H1 (cell line): ENCODE measurements at places on chromosomes 16 and 17. TPM values are rescaled to one million over a fixed set of nuclear protein-coding genes. Genes with fewer than 3 reads are reported as not detected.

The TMEM220 gene
- 3.8 and 4.2 TPM in 2 replicates for total RNA-seq

The TSNAXIP1 gene
- 0.37 and 1.3 TPM in 2 replicates for total RNA-seq

DNA sequence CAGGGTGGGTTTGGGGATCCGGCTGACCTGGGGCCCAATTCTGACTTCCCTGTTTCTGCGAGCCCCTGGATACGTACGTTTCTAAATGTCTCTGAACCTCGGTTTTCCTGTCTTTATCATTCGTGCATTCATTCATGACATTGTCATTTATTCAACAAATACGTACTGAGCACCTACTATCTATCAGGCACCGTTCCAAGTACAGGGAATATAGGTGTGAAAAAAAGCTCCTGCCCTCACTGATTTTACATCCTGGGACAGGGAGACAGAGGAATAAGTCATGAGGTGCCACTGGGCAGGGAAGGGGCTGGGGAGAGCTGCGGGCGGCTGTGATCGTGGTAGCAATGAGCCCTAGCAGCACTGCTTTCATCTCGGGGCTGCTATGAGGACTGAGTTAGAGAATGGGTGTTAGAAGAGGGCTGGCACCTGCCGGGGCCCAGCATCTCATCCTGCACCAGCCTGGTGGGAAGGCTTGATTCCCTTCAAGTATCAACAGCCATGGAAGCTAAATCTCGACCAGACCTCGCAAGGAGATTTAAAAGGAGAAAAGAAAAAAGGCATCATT, 88.3 kb upstream of the DNAH17 start:
- no peaks in the 10 kb centered on the region for H3K27me3 ChIP-seq
- DNase-seq = no peak
- no peaks in the 10 kb centered on the region for H3K36me3 ChIP-seq

GRCh38 chr17:81116704-81117103, 48.6 kb upstream of the PVALEF start:
- no peak for DNase-seq
- H3K4me3 ChIP-seq = no peak overlapping the region
- H3K36me3 ChIP-seq = no peaks in the 10 kb centered on the region

- H3K27me3 ChIP-seq = peaks cover 79% of the 10 kb centered on the region
- H3K36me3 ChIP-seq = no peaks in the 10 kb centered on the region
- no peak for DNase-seq
- H3K4me3 ChIP-seq = 0 out of 2 replicates have a peak overlapping the region, but pooled peaks have one; percentile 17
Observed at GRCh38 chr17:1908699-1909309, 79.0 kb downstream of the RPA1 start.

DNA sequence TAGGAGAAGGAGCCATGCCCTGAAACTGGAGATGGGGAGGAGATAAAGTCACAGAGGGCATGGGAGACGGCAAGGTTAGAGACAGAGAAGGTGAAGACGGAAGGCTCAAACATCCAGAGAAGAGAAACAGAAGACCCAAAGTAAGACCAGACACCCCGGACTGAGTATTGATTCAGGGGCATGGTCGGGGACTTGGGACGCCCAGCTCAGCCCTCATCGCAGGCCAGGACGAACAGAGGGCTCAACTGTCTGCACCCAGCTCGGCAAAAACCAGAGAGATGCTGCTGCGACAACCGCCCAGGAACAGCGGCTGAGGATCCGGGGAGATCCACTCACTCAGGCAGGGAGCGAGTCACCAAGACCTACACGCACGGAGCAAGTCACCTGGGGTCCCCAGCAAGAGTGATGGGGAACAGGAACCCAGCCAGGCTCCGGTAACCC, 999 bp downstream of the XYLT1 start:
- no peaks in the 10 kb centered on the region for H3K36me3 ChIP-seq
- H3K4me3 ChIP-seq = peak overlapping the region; percentile 59
- H3K4me1 ChIP-seq = peaks cover 17% of the 10 kb centered on the region
- DNase-seq = no peak
